ENCODE measurements at places on chromosomes 1 and 21.

DNA sequence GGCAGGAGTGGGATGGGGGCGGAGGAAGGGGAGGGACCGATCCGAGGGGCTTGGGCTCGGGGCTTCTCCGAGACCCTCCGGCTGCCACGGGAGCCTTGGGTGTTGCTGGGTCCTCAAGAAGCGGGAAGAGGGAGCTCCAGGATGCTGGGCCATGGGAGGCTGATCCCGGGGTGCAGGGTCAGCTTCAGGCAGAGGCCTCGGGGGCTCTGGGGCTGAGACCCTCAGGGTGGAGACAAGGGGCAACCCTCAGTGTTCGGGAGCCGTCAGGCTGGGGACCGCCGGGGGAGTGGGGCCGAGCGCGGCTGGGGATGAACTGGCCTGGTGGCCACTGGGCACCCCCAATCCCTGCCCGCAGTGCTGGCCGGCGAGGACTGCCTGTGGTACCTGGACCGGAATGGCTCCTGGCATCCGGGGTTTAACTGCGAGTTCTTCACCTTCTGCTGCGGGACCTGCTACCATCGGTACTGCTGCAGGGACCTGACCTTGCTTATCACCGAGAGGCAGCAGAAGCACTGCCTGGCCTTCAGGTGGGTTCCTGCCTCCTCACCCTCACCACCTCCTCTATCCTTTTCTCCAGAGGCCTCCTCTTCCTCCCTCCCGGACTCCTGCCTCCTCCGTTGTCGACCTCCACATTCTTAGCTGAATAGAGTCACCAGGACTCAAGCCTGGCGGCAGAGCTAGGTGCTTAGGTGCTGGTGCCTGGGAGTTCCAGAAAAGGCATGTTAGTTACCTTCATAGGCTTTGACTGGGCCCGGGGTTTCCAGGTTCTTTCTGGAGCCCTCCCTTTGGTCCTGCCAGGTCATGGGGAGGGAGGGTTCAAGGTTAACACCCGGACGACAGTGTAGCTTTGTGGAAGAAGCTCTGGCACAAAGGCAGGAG, 631 bp downstream of the SHISA4 start:
- peaks cover 42% of the 10 kb centered on the region for H3K27me3 ChIP-seq
- H3K4me1 ChIP-seq = peaks cover 11% of the 10 kb centered on the region
- peak overlapping the region; percentile 84 for H3K4me3 ChIP-seq
- H3K36me3 ChIP-seq = no peaks in the 10 kb centered on the region
- no peak overlapping the region for H3K27ac ChIP-seq

GRCh38 chr1:92298573-92299476, at the start of the genes GLMN and RPAP2:
Gene GLMN, minus strand, starts transcription at chr1:92298987. Its CDS starts 988 bp downstream, at chr1:92297999.
Gene RPAP2, plus strand, starts transcription at chr1:92299059. Its CDS starts 15 bp downstream, at chr1:92299074.
- H3K27ac ChIP-seq = peak within 1 kb of the TSS; percentile 100
- H3K36me3 ChIP-seq = peaks cover 13% of the 10 kb centered on the region
- peaks cover 13% of the 10 kb centered on the region for H3K4me1 ChIP-seq
- H3K4me3 ChIP-seq = peak within 1 kb of the TSS; percentile 98

- H3K27ac ChIP-seq = no peak overlapping the region
- no peaks in the 10 kb centered on the region for H3K36me3 ChIP-seq
- no peak for DNase-seq
- no peak overlapping the region for H3K4me3 ChIP-seq
- no peaks in the 10 kb centered on the region for H3K4me1 ChIP-seq
- H3K27me3 ChIP-seq = peaks cover 2% of the 10 kb centered on the region
Measured at GRCh38 chr1:43314233-43314632, 13.5 kb downstream of the TIE1 start.

GRCh38 chr1:21902026-21903012, 34.8 kb downstream of the HSPG2 start:
- no peaks in the 10 kb centered on the region for H3K27me3 ChIP-seq
- H3K4me3 ChIP-seq = no peak overlapping the region
- no peaks in the 10 kb centered on the region for H3K36me3 ChIP-seq
- H3K4me1 ChIP-seq = peaks cover 23% of the 10 kb centered on the region
- no peak for DNase-seq

DNA sequence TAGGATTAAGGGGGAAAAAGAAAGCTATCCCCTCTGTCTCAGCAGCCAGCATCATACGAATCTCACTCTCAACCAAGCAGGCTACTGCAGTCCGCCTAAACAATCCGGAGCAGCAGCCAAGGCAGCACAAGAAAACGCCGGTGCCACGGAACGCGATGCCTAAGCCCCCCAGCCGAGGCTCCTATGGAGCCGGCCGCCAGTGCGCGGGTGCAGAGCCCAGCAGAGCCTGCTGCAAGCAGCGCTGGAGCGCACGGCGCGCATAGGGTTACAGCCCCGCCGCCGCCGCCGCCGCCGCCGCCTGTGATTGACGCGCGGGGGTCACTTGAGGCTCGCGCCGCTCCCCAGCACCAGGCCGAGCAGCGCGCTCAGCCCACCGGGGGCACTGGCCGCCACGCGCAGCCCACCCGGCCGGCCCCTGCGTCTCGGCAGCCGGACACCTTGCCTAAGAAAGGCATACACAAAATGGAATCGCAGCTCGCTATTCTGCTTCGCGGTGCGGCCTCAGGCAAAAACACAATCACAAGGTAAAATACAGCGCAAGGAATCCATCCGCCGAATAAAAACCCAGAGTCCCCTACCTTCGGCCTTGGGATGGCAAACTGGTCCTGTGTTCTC, 780 bp downstream of the HIVEP3 start:
- DNase-seq = peak; percentile 44
- no peaks in the 10 kb centered on the region for H3K27me3 ChIP-seq
- peak overlapping the region; percentile 90 for H3K27ac ChIP-seq
- H3K4me3 ChIP-seq = peak overlapping the region; percentile 95
- no peaks in the 10 kb centered on the region for H3K36me3 ChIP-seq
- H3K4me1 ChIP-seq = peaks cover 75% of the 10 kb centered on the region

GRCh38 chr1:223143537-223144248, 645 bp upstream of the TLR5 start:
- DNase-seq = peak; percentile 20
- no peaks in the 10 kb centered on the region for H3K36me3 ChIP-seq
- peaks cover 25% of the 10 kb centered on the region for H3K4me1 ChIP-seq
- no peaks in the 10 kb centered on the region for H3K27me3 ChIP-seq
- H3K27ac ChIP-seq = peak overlapping the region; percentile 44
- H3K4me3 ChIP-seq = peak overlapping the region; percentile 87

GRCh38 chr1:230422221-230422981, 3.7 kb downstream of the PGBD5 start:
- DNase-seq = no peak
- H3K4me3 ChIP-seq = no peak overlapping the region
- peaks cover 8% of the 10 kb centered on the region for H3K36me3 ChIP-seq
- H3K27ac ChIP-seq = no peak overlapping the region
- H3K27me3 ChIP-seq = peaks cover 77% of the 10 kb centered on the region

- H3K27me3 ChIP-seq = peaks cover 12% of the 10 kb centered on the region
- peaks cover 18% of the 10 kb centered on the region for H3K4me1 ChIP-seq
- H3K36me3 ChIP-seq = no peaks in the 10 kb centered on the region
- H3K4me3 ChIP-seq = peak overlapping the region; percentile 77
- peak; percentile 29 for DNase-seq
- no peak overlapping the region for H3K27ac ChIP-seq
Measured at GRCh38 chr1:20731057-20731991, 1.2 kb downstream of the SH2D5 start.

DNA sequence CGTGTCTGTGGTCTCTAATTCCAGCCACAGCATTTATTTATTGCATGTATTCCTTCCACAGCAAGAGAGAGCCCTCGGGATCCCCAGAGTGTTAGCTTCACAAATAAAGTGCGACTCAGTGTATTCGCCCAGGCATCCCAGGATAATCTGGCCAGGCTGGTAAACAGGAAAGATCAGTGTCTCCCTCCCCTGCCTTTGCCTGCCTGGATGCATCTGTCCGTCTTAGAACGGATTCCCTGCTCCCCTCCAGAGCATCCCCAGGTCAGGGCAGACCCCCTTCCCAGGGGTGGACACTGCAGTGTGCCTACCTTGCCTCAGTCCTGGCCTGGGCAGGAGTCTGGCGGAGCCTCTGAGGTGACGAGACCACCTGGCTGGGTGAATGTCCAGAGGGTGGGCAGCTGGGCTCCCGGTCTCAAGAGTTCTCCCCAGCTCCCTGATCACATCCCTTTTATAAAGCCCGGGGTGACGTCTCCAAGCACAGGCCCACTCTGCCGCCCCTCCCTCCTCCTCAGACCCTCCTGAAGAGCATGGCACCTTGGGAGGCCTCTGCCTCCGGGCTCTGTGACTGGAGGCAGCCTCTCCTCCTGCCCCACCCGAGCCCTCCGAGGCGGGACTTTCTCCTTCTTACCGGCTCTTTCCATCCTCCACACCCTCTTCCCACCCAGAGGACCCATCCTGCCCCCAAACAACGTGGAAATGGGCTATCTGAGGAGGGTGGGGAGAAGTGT, at the start of gene KISS1:
TSS of gene KISS1 (minus strand) at position 424 of the 728 bp plus-strand sequence. CDS start 3,615 bp downstream, outside the sequence.
- no peak within 1 kb of the TSS for H3K4me3 ChIP-seq
- H3K4me1 ChIP-seq = peaks cover 15% of the 10 kb centered on the region
- no peak for DNase-seq
- H3K27me3 ChIP-seq = no peaks in the 10 kb centered on the region

DNA sequence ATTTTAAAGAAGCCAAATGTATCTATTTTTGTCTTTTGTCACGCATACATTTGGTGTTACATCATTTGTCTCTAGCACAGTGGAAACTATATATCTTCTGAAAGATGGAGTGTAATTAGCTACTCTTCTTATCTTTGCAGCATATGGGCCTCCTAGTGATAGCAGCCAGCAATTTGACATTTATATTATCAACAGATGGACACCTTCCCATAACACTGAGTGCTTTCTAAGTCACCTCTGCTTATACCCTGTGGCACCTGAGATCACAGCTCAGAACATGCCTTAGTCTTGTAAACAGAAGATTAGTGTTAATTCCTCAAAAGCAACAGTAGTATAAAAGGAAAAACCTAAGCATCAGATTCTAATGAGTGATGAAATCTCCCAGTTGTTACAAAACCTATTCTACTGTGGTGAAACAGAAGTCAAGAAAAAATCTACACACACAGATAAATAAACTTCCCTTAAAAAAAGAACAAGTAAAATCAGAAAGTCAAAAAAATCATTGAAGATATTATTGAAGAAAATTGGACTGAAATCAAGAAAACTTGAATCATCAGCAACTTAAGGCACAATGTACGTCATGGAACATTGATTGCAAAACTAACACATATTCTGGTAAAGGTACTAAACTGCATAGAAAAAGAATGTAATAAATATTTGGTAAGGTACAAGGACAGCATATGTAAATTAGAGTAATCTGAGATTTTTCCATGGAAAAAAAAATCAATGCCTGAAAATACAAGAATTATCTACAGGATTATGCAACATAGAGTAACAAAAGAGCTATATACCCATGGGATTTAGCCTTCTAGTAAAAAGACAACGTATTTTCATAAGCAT, 61.7 kb downstream of the KCNT2 start:
- H3K4me1 ChIP-seq = no peaks in the 10 kb centered on the region
- no peak overlapping the region for H3K27ac ChIP-seq
- DNase-seq = no peak
- no peaks in the 10 kb centered on the region for H3K36me3 ChIP-seq

DNA sequence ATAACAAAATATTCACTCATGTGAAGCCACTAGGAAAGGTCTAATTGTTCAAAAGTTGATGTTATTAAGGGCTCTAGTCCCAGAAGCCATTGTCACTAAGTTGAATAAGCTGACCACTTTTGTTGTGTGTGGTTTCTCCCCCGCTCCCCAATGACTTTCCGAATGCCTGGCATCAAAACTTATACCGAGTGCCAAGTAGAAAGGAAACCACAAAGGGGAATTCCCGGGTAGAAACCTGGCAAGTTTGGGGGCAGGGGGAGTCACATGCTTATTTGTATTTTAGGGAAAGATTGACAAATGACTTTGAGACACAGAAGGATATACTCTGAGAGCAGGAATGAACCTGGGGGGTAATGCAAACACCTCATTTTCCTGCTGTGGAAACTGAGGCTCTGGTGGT, 154.1 kb downstream of the TGFBR3 start:
- peaks cover 31% of the 10 kb centered on the region for H3K4me1 ChIP-seq
- H3K4me3 ChIP-seq = peak overlapping the region; percentile 20
- H3K27me3 ChIP-seq = no peaks in the 10 kb centered on the region
- peak; percentile 28 for DNase-seq

GRCh38 chr1:167107456-167107855, 13.6 kb downstream of the STYXL2 start:
- H3K4me1 ChIP-seq = peaks cover 60% of the 10 kb centered on the region
- H3K27ac ChIP-seq = peak overlapping the region; percentile 16
- DNase-seq = no peak
- H3K36me3 ChIP-seq = peaks cover 14% of the 10 kb centered on the region
- no peaks in the 10 kb centered on the region for H3K27me3 ChIP-seq

- H3K4me3 ChIP-seq = no peak overlapping the region
- no peak overlapping the region for H3K27ac ChIP-seq
- no peaks in the 10 kb centered on the region for H3K36me3 ChIP-seq
- no peak for DNase-seq
- H3K27me3 ChIP-seq = no peaks in the 10 kb centered on the region
Measured at GRCh38 chr1:70887936-70888335, 159.7 kb downstream of the PTGER3 start.

DNA sequence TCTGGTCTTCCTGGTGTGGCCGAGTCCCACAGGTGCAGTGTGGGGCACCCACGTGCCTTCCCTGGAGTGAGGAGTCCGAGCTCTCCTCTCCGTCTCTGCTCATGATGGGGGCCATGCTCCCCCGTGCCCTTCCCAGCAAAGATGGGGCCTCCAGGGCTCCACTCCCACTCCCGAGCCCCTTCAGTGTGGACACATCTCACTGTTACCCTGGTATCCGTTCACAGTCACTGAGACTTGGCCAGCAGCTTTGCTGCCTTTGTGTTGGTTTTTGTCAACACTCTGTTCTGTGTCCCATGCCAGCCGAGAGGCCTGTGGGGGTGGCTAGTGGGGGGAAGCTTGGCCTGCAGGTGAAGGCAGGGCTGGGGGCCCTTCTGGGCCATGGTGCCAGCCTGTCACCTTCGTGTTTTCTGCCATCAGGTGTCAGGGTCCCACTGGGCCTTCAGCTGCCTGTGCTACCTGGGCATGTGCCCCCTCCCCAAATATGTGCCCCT, 46.9 kb upstream of the POFUT2 start:
- no peak overlapping the region for H3K4me3 ChIP-seq
- DNase-seq = no peak
- H3K27ac ChIP-seq = no peak overlapping the region
- H3K4me1 ChIP-seq = no peaks in the 10 kb centered on the region
- no peaks in the 10 kb centered on the region for H3K36me3 ChIP-seq

GRCh38 chr1:87219141-87219540, 109.5 kb upstream of the LMO4 start:
- no peaks in the 10 kb centered on the region for H3K4me1 ChIP-seq
- H3K4me3 ChIP-seq = no peak overlapping the region
- DNase-seq = no peak
- H3K36me3 ChIP-seq = peaks cover 12% of the 10 kb centered on the region
- no peaks in the 10 kb centered on the region for H3K27me3 ChIP-seq

GRCh38 chr21:44897326-44898010, 23.2 kb downstream of the ITGB2 start:
- peaks cover 11% of the 10 kb centered on the region for H3K36me3 ChIP-seq
- no peaks in the 10 kb centered on the region for H3K27me3 ChIP-seq
- H3K4me1 ChIP-seq = peaks cover 40% of the 10 kb centered on the region
- H3K27ac ChIP-seq = no peak overlapping the region

GRCh38 chr21:37281579-37281978, 14.4 kb upstream of the VPS26C start:
- no peak for DNase-seq
- peak overlapping the region; percentile 52 for H3K4me3 ChIP-seq
- no peaks in the 10 kb centered on the region for H3K4me1 ChIP-seq
- H3K27me3 ChIP-seq = no peaks in the 10 kb centered on the region
- H3K27ac ChIP-seq = no peak overlapping the region

All from naive thymus-derived CD8-positive, alpha-beta T cell (primary cell).